NAMALWA (cell line): ENCODE measurements at places on chromosomes 2 and 18.

DNA sequence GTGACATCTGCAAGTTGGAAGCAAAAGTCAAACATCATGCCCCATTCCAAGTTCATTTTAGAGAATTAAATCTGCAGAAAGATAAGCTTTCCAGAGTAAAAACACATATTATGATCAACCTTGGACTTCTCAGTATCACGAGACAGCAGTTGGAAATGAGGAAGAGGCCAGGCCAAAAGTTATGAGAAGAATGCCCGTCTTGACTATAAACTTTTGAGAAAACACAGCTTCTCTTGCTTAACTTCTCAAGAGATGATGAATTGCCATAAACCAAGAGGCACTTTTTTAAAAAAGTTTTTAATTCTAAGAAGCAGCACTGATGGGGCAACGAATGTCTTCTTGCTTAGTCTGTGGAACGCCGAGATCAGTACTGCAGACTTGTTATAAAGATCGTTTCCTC is 52.6 kb upstream of the NFU1 start:
- no peak for DNase-seq

DNA sequence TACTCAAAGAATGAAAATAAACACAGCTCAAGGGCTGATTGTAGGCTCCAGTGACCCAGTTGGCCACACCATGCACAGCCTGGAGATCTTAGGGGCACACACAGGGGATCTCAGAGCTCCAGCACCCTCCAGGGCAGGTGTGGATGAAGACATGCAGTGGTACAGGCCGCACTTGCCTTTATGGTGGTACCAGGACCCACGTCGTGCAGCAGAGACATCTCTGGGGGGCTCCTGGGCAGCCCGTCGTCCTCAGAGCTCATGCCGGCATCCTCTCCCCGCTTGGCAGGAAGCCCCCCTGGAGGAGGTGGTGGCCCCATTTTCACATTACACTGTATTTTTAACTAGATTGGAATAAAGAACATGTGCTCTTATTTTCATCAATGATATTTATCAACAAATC is 101.2 kb upstream of the MGAT4A start:
- no peak for DNase-seq

DNA sequence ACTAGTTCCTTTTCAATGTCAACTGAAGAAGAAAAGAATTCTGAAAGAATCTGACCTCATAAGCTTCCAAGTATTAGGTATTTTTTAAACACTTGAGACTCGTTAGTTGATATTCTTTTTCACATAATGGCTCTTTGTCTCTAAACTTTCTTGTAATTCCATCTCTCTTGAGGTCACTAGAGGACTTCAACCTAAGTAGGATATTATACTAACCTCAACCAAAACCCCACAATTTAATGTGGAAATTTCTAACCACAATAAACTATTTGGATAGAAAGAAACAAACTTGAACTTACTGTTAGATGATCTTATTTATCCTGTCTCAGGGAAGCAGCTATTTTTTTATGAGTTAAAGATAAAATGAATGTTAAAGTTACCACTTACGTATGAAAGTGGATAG is 206.9 kb upstream of the FSIP2 start:
- DNase-seq, result no peak

DNA sequence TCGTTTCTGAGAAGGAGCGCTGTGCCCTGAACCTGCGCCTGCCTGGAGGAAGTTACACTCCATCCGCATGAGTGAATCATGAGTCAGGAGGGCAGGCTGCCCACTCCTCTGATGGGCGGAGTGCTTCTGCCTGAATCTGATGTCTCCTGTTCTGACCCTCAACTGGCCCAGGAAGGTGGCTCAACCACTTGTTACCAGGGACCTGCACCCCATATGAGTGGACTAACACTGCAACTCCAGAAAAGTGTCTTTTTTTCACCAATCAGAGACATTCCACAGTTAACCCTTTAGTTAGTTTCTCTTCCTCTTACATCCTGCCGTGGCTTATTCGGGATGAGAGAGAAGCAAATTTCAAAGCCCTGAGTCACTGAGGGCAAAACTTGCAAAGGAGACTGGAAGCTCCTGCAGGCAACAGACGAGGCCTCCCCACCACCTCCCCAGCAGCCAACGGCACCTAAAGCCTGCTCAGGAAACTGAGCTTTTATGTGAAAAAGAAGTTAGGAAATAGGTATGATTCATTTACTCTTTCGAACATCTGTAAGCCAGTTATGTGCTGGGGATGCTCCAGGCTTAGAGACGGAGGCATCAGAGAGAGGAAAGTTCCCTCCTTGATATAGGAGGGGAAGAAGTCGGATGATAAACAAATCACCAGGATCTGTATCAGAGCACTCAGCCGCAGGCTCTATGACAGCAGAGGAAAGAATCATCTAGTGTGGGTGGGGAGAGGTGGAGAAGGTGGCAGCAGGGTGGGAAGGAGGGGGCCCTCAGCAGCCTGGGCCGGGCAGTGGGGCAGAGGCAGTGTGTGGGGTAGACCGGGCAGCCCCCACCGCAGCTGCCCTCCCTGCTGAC is 30.9 kb downstream of the MBP start:
- no peak for DNase-seq

GRCh38 chr2:70906439-70907005 is 29.2 kb upstream of the ATP6V1B1 start:
- DNase-seq, result no peak

GRCh38 chr2:6917761-6918421 is 679 bp downstream of the RNF144A start:
- DNase-seq, result no peak

GRCh38 chr2:170680172-170680941 is 34.8 kb upstream of the SP5 start:
- DNase-seq, result peak; percentile 28

DNA sequence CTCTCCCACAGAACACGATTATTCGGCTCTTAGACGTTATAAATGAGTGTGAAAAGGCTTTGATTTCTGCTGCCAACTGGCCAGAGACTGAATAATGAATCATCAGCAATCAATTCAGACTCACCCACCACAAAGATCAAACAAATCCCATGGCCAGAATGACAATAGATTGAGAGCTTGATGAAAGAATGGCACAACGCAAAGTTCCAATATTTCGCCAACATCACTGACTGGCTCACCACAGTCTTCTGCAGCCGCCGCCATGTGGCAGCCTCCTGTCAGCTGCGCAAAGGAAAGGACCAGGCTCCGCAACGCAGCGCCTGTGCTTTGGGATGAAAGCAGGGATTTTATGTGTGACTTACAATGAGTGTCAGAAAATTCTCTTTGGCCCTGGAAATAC is 104.4 kb upstream of the SOX11 start:
- no peak for DNase-seq

GRCh38 chr2:195836002-195836401 is 179.0 kb downstream of the SLC39A10 start:
- DNase-seq, result no peak

DNA sequence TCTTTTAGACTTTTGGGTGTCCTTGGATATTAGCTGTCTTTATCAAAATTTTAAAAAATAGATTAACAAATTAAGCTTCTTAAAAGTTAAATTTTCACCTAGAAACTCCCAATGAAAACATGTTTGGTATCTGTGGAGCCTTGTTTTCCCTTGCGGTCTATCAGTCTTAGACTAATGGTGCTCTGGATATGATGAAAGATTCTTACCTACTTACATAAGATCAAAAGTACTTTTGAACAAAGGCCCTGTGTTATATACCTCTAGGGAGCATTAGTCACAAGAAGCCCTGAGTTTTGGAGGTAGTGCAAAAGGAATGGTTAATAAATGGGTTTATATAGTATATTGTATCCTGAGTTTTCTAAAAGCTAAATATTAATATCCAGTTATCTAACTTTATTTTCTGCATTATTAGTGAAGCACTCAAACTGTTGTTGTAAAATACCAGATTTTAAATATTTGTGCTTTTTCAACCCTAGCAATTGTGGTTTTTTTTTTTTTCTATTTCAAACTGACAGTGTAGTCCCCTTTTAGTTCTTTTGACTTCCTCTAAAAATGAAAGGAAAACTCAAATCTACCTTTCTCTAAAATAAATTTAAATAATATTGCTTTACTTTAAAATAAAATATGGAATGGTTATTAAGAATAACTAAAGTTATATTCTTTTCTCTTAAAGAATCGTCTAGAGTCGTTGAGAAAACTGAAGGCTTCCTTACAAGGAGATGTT is 18.1 kb downstream of the NDC80 start:
- DNase-seq, result no peak

DNA sequence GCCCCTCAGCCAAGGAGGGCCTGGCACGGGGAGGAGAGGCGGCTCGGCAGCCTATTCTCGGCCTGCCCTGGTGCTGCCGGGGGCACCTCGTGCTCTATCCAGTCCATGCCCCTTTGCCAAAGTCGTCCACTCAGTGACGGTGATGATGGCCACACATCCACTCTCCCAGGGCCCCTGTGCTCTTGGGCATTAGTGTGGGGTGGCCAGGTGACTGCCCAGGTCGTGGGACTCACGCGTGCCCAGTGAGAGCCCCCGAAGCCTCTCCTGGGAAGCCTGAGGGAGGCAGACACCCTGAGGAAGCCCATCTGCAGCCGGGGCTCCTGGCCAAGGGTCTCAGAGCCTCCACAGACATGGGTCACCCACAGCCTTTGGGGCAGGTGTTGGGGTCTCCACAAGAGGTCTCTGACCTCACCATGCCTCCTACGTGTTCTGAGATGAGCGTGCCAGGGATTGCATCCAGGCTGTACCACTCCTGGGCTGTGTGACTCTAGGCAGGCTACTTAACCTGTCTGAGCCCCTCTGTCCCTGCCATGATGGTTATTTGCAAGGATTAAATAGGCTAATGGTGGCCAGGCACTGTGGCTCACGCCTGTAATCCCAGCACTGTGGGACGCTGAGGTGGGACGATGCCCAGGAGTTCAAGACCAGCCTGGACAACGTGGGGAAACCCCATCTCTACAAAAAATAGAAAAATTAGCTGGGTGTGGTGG is 12.9 kb downstream of the RAMP1 start:
- no peak for DNase-seq

- DNase-seq, result no peak
Observed at GRCh38 chr2:239064253-239064652, 216.4 kb downstream of the TWIST2 start.

DNA sequence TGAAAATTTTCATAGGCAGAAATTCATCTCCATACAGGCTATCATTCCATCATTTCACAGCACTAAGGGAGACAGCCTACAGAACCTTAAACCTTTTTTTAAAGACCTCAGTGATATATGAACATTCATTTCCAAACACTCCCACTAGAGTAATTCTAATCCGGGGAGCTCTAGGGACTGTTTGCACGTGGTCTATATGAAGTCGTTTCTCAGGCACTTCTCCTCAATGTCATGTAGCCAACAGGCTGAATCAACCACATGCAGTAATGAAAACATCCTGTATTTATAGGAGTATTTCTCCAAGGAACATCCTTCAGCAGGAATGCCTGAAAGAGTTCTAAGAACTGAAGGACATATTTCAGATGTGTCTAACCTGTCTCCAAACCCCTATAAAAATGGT is 97.3 kb upstream of the CREB1 start:
- no peak for DNase-seq

- DNase-seq, result no peak
Observed at GRCh38 chr18:2009942-2010697, 561.2 kb downstream of the METTL4 start.

- DNase-seq, result no peak
Observed at GRCh38 chr18:79873449-79874110, 75.8 kb downstream of the KCNG2 start.

GRCh38 chr2:30780776-30781330 is 26.4 kb downstream of the CAPN13 start:
- DNase-seq, result no peak

- no peak for DNase-seq
Observed at GRCh38 chr2:46350029-46350689, 53.0 kb downstream of the EPAS1 start.

DNA sequence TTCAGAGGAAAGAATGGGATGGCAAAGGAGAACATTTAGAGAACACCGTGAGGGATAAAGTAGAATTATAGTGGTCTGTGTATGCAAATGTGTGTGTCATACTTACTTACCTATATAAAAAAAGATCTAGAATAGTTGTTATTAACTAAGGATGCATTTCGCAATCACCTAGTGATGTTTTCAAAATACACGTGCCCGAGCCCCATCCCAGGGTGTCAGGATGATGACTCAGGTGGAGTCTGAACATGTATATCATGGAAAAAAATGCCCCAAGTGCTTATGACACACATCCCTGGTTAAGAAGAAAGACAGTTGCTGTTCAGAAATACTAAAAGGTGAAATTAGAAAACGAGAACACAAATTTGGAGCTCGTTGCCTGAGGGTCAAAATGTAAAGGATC is 109.0 kb downstream of the CERS6 start:
- no peak for DNase-seq
